Left ventricle myocardium inferior (tissue), 1 donor: ENCODE measurements at places on chromosomes 3 and 15. TPM values are rescaled to one million over a fixed set of nuclear protein-coding genes. Genes with fewer than 3 reads are reported as not detected.

DNA sequence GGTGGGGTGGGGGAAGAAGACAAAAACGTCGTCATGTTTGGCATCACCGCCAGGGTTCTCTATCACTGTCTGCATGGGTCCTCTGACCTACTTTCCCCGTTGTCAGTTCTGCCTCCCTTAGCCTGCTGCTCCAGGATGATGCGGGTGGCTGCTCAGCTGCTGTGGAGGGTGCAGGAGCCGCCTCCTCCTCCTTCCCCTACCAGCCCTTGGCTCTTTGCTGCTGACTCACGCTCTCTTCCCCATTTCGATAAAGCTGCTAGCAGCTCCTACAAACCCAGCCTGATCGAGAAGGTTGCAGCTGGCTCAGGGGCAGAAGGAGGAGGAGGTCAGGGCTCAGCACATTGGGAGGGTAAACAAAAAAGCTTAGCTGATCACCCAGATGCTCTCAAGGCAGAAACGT lies 49.5 kb upstream of the SEC13 start:
- H3K4me3 ChIP-seq, result no peak overlapping the region
- no peak overlapping the region for H3K27ac ChIP-seq
- H3K36me3 ChIP-seq, result no peaks in the 10 kb centered on the region

GRCh38 chr15:74257105-74257504 lies 21.0 kb downstream of the CCDC33 start:
- no peak overlapping the region for H3K4me3 ChIP-seq
- peaks cover 13% of the 10 kb centered on the region for H3K4me1 ChIP-seq
- no peak overlapping the region for H3K27ac ChIP-seq
- DNase-seq, result no peak
- no peaks in the 10 kb centered on the region for H3K36me3 ChIP-seq

SAMMSON gene
- total RNA-seq, result not detected

DNA sequence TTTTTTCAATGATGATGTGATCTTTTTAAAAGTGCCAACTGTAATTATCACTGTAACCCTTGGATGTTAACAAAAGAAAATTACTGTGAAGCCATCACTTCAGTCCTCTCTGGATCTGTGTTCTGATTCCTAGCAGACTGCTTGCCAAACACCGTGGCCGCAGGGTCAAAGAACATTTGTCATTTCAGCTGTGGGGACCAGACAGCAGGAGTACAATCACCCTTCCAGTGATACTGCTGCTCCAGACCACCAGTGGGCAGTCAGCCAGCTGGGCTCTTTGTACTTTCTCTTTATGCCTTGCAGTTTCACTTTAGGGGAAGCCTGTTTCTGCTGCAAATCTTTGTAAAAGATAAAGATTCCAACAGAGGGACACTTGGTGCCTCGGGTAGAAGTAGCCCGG lies 770.0 kb downstream of the GRM7 start:
- peak overlapping the region; percentile 11 for H3K4me3 ChIP-seq
- H3K27ac ChIP-seq, result no peak overlapping the region
- no peaks in the 10 kb centered on the region for H3K27me3 ChIP-seq
- peak; percentile 38 for DNase-seq
